ENCODE measurements at places on chromosomes 7 and 10.
A peak's percentile ranks its signal among the peaks of the same experiment; 100 is the strongest.

DNA sequence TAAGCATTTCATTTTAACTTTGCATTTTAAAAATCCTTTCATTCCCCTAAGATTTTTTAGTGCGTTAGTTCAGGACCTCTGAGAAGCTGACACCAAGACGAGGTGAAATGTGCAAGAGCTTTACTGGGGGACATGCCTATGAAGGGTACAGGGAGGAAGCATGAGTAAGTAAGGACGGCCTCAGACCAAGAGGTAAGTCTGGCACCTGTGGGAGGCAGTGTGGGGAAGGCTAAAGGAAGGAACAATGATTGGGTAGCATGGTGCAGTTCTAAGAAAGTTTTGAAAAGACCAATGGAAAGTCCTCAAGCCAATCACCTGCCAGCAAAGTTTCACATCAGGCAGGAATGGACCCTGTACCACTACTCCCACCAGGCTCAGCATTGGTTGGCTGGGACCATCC, 369.2 kb downstream of the GFRA1 start:
- DNase-seq = no peak

DNA sequence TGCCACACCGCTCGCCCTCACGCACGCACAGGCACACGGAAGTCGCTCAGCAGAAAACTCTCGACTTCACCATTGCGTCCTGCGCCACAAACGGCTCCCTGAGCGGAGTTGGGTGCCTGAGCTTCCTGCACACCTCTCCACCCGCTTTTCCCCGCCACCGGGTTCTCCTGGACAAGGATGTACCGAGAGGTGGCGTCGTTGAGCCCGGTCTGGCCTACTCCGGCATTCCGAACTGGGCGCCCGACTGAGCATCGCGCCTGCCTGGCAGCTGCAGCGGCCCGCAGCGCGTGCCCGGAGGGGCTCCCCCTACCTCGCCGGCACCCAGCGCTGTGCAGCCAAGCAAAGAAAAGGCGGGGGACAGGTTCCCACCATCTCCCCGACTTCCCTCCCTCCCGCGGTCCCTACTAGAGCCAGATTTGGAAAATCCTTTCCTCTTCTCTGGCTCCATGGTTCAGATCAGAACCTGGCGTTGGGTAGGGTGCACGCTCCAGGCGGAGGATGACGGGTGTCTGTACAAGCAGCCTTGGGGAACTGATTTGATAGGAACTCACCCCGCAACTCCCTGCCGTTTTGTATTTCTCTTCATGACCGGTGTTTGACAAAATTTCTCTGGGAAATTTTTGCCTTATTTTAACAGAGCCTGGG, 1.7 kb downstream of the SORCS3 start:
- peak; percentile 57 for DNase-seq

DNA sequence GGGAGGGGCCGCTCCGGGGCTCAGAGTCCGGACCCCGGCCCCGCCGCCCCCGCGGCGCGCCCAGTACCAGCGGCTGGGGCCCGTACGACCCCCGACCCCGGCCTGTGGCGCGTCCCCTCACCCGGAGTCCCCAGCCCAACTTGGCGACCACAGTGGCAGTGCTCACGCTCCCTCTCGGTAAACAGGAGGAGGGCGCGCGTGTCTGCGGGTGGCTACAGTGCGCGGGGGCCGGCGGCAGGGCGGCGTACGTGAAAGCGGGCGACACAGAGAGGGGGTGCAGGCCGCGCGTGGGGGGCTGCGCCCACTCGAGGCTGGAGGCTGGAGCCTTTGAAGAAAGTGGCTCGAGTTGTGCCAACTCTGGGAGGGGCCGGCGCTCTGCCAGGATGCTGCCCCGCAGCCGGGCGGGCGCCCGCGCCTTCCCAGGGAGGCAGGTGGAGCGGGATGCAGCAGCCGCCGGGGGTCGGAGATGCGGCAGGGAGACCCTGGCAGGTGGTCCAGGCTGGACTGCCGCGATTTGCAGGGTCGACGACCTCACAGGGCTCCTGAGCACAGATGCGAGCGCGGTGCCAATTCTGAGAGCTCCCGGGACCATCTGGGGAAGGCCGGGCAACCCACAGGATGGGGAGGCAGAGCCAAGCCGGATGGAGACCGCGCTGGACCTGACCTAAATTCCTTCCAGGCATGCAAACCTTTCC, 655 bp downstream of the PTPRE start:
- peak; percentile 21 for DNase-seq

GRCh38 chr7:11742496-11742895, 89.5 kb downstream of the THSD7A start:
- DNase-seq = no peak

DNA sequence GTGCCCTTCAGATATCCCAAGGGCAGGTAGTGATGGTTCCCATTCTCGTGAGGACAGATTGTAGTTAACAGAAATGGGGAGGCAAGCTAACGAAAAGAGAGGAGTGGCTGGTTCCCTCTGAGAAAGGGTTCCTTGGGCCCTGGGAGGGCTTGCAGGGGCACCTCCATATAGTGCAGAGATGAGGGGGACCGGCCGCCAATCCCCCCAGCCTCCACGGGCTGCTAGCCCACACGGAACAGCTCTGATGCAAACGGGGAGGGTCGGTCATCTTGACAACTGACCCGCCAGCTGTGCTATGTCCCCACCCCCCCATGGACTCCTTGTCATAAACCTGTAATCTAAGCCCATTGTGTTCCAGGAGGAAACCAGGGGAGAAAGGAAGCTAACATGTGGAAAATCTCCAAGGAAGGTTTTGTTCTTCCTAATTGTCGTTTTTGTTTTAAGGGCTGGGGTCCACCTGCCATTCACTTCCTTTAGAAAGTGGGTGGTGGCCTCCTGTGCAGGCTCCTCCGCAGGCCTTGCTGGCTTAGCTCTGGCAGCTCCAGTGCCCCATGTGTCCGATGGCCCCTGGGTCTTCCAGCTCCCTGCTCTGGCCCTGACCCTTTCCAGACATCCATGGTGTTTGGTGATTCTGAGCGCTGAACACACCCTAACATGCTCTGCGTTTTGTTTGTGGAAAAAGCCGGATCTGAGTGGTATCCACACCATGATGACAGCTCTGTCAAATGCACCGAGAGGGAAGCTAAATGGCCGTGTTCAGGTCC, 15.9 kb downstream of the ADCY1 start:
- DNase-seq = no peak

- DNase-seq = no peak
Measured at GRCh38 chr10:94102436-94102835, 108.7 kb downstream of the PLCE1 start.

GRCh38 chr10:481628-482027, 207.8 kb downstream of the DIP2C start:
- no peak for DNase-seq

- no peak for DNase-seq
Measured at GRCh38 chr7:35365523-35365922, 111.6 kb upstream of the TBX20 start.

DNA sequence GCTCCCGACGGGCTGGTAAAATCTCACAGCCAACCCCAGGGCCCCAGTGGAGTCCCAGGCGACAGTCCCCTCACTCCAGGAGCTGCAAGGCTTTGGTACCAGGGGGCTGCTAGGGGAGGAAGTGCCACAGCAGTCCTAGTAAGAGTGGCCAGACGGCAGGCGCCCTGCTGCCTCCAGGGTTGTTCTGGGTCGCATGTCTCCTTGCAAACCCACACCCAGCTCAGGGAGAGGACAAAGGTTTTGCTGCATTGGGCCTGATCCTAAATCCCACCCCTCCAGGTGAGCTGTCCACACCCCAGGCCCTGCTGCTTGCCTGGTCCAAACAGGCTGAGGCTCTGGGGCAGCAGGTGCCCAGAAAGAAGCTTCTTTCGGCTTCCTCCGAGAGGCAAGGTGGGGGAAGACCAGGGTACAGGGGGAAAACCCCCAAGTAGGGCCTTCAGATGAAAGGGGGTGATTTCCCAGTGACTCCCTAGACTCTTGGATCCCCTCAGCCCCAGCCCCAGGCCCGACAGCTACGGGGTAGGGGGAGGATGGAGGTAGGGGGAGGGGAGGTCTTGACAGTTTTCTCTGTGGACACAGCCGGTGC, 4.2 kb upstream of the KCP start:
- no peak for DNase-seq

DNA sequence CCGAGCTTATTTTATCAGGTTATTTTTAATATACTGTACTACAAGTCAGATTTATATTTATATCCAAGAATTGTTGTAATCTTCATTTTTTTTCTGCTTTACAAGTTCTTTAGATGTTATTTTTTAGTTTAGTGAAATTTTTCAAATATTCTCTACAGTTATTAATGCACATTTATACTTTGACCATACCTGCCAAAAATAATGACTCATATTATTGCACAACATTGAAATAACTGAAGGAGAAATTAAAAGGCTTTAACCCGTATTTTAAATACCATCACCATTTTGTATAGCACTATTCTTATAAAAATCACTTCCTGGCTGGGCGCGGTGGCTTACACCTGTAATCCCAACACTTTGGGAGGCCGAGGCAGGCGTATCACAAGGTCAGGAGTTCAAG, 278.5 kb downstream of the BICC1 start:
- no peak for DNase-seq

DNA sequence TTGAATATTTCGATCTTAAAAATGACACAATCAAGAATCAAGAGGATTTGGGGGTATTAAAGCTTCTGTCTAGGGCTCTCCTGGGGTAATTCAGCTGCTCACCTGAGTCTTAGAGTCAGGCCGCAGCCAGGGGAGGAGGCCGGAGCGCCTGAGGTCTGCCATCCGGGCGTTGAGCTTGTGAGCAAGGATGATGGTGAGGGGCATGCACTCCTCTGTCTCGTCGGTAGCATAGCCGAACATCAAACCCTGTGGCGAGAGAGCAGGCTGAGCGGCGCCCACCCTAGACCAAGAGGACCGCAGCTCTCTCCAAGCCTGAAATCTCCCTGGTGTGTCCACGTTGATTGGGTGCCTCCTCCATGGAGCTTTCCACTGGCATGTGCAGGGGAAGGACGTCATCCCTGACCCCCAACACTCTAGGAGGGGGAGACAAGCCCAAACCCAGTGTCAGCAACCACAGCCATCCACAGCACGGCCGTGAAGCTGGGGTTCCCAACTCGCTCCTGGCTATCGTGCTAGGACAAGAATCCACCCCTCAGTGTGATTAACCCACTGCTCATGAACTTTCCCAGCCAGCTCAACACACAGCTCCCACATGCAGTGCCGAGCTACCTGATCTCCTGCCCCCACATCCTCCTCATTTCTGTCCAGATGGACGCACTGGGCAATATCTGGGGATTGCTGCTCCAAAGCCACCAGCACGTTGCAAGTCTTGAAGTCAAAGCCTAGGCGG, 9.2 kb downstream of the MAT1A start:
- DNase-seq = no peak

DNA sequence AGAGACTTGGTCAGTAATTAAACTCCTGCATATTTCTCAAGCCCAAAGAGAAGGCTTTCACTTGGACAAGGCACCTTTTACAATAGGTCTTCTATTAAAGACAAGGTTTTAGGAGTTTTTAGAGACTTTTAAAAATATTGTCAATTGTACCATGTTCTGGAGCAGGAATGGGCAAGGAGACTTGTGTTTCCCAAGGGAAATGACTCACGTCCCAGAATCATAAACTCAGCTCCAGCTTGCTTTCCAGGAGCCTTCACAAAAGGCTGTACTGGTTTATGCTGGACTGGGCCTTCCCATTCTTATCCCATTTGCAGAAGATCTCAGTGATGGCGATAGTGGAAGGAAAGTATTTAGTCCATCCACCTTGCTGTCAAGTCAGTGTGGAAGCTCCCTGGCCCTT, 7.8 kb upstream of the GLI3 start:
- DNase-seq = no peak

DNA sequence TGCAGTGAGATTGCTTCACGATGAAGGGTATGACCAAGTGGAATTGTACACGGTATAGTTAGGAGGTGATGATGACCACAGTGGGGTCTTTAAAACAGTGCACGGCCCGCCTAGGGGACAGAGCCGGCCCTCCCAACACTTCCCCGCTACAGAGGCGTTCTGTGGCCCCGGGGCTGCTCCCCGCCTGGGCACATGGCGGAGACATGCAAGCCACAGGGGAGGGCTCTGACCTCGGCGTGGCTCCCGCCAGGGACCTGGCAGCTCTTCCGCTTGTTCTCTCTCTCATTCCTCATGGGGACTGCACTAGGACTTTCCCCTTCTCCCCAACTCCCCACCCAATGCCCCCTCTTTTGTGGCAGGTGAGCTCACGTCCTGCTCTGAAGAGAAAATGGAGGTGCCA, 393.8 kb downstream of the DNAJB6 start:
- DNase-seq = no peak

- DNase-seq = no peak
Measured at GRCh38 chr10:106402458-106402857, 762.0 kb downstream of the SORCS1 start.

DNA sequence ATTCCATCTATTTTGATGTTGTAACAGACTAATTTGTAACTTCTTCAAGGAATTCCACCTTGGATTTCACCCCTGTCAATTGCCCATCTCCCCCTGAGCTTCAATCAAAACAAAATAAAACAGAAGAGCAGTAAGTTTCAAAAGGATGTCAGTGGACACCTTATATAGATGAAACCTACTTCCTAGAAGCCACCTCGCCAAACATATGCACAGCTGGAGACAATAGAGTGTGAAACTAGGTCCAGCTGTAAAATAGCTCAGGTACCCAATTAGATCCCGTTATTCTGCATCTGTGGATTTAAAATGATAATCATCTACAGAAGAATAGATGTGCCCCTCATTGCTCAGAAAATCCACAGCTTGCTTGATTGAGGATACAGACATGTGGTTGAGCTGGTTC, 598.6 kb downstream of the SH2D4B start:
- no peak for DNase-seq

- DNase-seq = no peak
Measured at GRCh38 chr10:27372095-27372494, 131.5 kb upstream of the ACBD5 start.
